ENCODE measurements at places on chromosomes 7 and 10.

- H3K27ac ChIP-seq, result peak overlapping the region; percentile 99
- H3K36me3 ChIP-seq, result peaks cover under 1% of the 10 kb centered on the region
- peak overlapping the region; percentile 88 for H3K4me3 ChIP-seq
- H3K27me3 ChIP-seq, result no peaks in the 10 kb centered on the region
Observed at GRCh38 chr10:68333440-68334431, 1.0 kb upstream of the PBLD start.

GRCh38 chr10:23613900-23614299, 175.0 kb downstream of the OTUD1 start:
- H3K4me1 ChIP-seq, result no peaks in the 10 kb centered on the region
- DNase-seq, result no peak
- H3K36me3 ChIP-seq, result no peaks in the 10 kb centered on the region

DNA sequence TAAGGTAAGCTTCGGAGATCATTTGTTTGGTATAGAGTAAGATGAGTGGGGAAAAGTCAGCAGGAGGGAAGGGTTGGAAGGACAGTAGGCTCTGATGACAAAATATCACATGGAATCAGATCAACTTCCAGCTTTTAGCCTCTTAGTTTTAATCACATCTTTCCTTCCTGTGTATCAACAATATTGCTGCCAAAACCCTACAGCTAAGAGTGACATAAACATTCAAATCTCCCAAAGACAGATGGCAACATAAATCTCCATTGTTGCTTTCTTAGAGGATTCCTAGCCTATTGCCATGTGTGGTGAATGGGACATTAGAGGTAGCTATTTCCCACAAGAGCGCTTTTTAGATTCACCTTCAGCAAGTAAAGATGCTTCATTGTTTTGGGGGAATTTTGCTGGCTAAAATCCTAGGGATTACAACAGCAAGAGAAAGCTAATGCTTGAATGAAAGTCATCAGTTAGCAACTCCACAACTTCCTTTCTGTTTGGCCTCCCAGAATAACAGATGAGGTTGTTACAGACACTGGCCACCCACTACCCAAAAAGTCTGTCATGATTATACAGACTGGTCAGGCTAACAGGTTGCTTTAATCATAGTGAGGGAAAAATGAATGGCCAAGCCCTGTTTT, 35.2 kb upstream of the FZD1 start:
- no peaks in the 10 kb centered on the region for H3K36me3 ChIP-seq
- H3K27me3 ChIP-seq, result no peaks in the 10 kb centered on the region
- H3K27ac ChIP-seq, result no peak overlapping the region
- H3K4me3 ChIP-seq, result no peak overlapping the region

GRCh38 chr10:81728692-81729091, 146.3 kb upstream of the NRG3 start:
- no peaks in the 10 kb centered on the region for H3K27me3 ChIP-seq
- H3K4me1 ChIP-seq, result no peaks in the 10 kb centered on the region
- no peak overlapping the region for H3K4me3 ChIP-seq
- no peak for DNase-seq
- no peak overlapping the region for H3K27ac ChIP-seq
- H3K36me3 ChIP-seq, result no peaks in the 10 kb centered on the region

DNA sequence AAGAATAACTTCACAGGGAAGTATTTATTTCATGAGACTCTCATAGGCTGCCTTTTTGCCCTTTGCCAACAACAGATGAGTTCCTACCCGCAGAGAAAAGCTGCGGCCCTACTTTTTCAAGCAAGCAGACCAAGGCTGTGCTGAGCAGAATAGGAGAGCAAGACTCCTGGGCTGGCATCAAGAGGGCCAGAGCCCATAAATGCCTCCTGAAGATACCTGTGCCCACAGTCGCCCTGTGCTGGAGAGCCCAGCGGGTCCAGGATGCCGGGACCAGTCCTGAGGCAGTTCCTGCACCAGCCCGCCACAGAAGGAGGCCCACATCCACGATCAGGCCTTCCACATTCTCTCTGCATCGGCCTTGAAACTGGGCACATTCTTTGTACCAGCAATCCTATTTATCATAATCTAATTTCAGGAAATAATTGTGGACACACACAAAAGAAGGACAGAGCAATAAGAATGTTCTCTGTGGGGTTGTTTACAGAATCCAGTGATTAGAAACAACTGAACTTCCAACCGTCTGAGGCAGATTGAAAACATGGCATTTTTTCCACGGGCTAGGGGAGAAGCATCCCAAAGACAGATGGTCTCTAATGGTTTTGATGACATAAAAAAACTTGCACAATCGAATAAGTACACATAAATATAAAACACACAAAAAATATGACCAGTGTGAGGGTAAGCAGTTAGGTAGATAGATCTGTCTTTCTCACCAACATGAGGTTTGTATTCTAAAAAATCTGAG, 95.6 kb downstream of the CPXM2 start:
- H3K36me3 ChIP-seq, result no peaks in the 10 kb centered on the region
- DNase-seq, result no peak
- H3K4me3 ChIP-seq, result no peak overlapping the region
- H3K27me3 ChIP-seq, result no peaks in the 10 kb centered on the region
- no peak overlapping the region for H3K27ac ChIP-seq

DNA sequence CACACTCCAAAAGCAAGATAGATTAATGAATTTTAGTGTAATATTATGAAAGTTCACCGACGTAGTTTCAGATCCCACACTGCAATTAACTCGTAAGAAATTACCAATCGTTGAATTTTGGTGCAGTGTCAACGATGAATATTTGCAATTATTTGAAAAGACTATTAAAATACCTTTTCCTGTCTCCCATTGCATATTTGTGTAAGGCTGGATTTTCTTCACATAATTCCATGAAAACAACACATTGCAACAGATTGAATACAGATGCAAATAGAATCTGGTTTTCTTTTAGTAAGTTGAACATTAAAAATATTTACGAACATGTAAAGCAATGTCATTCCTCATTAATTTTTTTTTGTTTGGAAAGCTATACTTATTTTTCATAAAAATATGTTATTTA, 50.9 kb downstream of the DNMBP start:
- no peak overlapping the region for H3K27ac ChIP-seq
- no peaks in the 10 kb centered on the region for H3K27me3 ChIP-seq
- no peak overlapping the region for H3K4me3 ChIP-seq

GRCh38 chr7:97732565-97733275, 834 bp downstream of the TAC1 start:
- H3K4me3 ChIP-seq, result no peak overlapping the region
- no peak for DNase-seq
- H3K4me1 ChIP-seq, result peaks cover 26% of the 10 kb centered on the region
- H3K27ac ChIP-seq, result no peak overlapping the region

- no peak for DNase-seq
- H3K4me1 ChIP-seq, result no peaks in the 10 kb centered on the region
- H3K27ac ChIP-seq, result no peak overlapping the region
Observed at GRCh38 chr7:103686064-103686463, 240.1 kb upstream of the SLC26A5 start.

- H3K4me1 ChIP-seq, result peaks cover 21% of the 10 kb centered on the region
- H3K4me3 ChIP-seq, result no peak overlapping the region
- H3K27ac ChIP-seq, result no peak overlapping the region
- DNase-seq, result no peak
- no peaks in the 10 kb centered on the region for H3K27me3 ChIP-seq
Observed at GRCh38 chr7:148732862-148733261, 34.2 kb downstream of the CUL1 start.

DNA sequence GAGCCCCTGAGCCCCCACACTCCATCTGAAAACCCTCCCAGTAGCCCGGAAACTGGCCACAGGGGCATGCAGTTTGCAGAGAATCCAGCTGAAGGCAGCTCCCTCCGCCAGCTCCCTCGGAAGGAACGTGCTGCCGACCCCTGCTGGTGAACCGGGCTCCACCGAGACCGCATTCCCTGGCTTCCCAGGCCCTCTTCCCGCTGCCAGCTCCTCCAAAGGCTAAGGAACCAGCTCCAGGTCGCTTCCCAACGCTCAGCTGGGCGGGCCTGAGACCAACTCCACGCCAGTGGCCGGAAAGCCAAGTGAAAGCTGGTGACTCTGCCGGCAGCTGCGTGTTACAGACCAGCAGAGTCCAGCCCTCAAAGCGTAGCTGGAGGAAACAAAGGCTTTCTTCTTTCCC, 35.8 kb downstream of the GPER1 start:
- peak overlapping the region; percentile 38 for H3K4me3 ChIP-seq
- DNase-seq, result peak; percentile 97
- H3K4me1 ChIP-seq, result peaks cover 17% of the 10 kb centered on the region
- no peaks in the 10 kb centered on the region for H3K27me3 ChIP-seq
- H3K36me3 ChIP-seq, result no peaks in the 10 kb centered on the region

GRCh38 chr10:70348228-70348850, 34.1 kb downstream of the LRRC20 start:
- H3K4me1 ChIP-seq, result no peaks in the 10 kb centered on the region
- H3K27ac ChIP-seq, result no peak overlapping the region
- H3K27me3 ChIP-seq, result no peaks in the 10 kb centered on the region
- no peak overlapping the region for H3K4me3 ChIP-seq
- no peaks in the 10 kb centered on the region for H3K36me3 ChIP-seq

DNA sequence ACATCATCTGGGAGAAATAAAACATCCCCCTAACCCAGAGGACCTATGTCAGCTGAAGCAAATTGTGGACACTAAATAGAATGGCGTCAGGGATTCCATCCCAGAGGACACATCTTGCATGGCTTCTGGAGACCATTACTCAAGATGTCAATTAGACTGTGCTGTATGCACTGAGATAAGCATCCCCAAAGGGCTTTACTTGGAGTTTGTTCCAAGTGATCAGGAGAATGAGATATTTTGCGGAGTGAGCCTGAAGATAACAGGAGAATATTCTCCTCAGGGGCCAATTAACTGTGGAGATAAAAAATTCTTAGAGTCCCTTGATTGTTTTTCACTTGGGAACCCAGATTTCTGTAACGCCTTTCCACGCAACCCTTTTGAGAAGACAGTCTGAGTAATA, 4.5 kb upstream of the OR2AE1 start:
- H3K4me3 ChIP-seq, result no peak overlapping the region
- H3K4me1 ChIP-seq, result no peaks in the 10 kb centered on the region
- no peaks in the 10 kb centered on the region for H3K27me3 ChIP-seq
- H3K36me3 ChIP-seq, result no peaks in the 10 kb centered on the region

- H3K27ac ChIP-seq, result no peak overlapping the region
- no peak for DNase-seq
- H3K4me3 ChIP-seq, result no peak overlapping the region
Observed at GRCh38 chr10:78209970-78210369, 176.3 kb downstream of the RPS24 start.

DNA sequence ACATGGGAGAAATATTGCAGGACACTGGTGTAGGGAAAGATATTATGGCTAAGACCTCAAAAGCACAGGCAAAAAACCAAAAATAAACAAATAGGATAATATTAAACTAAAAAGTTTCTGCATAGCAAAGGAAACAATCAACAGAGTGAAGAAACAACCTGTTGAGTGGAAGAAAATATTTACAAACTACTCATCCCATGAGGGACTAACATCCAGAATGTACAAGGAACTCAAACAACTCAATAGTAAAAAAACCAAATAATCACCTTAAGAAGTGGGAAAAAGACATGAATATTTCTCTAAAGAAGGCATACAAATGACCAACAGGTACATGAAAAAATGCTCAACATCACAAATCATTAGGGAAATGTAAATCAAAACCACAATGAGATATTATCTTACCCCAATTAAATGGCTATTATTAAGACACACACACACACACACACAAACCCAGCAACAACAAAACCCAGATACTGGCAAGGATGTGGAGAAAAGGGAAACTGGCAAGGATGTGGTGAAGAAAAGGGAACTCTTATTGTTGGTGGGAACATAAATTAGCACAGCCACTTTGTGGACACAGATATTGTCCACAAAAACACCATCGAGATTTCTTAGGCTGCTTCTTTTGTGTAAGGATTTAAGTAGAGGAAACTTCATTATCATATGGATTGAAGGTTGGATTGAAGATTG, 9.8 kb upstream of the RAB18 start:
- H3K27ac ChIP-seq, result no peak overlapping the region
- DNase-seq, result no peak
- H3K27me3 ChIP-seq, result no peaks in the 10 kb centered on the region
- H3K4me1 ChIP-seq, result no peaks in the 10 kb centered on the region
- H3K36me3 ChIP-seq, result no peaks in the 10 kb centered on the region
- no peak overlapping the region for H3K4me3 ChIP-seq

- no peak overlapping the region for H3K27ac ChIP-seq
- no peaks in the 10 kb centered on the region for H3K4me1 ChIP-seq
- H3K27me3 ChIP-seq, result no peaks in the 10 kb centered on the region
- no peak for DNase-seq
Observed at GRCh38 chr10:120161111-120161510, 268.6 kb downstream of the SEC23IP start.

DNA sequence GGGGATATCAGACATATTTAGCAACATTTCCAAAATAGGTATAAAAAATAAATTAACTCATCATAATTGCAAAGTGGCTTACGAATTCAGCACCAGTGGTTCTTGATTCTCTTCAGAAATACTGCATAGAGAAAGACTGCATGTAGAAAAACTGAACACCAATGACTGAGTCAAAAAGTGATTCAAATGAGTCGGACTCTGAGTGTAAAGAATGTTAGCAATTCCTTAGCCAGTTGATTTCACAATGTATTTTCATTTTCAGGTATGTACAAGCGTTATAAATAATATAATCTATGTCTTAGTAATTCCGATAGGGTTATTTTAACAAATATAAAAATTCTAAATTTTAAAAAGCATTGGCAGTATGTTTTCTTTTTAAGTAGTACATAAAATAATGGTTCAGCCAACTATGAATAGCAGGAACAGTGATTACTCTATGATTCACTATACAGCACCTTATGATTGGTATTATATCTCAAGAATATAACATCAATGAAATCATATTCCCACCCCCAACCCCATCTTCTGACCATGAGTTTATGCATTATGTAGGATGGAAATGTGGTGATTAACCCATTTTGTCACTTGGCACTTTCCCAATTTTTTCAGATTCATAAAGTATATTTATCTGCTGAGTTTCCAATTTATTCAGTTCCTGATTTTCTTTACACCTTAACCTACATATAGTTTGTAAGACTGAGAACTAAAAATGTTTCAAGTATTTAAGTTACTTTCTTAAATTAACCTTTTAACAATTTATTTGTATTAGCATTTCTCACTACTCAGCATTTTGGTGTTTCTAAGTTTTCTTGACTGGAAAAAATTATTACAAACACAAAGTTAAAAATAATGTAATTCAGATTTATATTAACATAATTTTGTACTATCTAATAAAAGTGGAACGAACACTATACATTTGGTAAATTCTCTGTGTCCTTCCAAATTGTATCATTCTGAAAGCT, 33.9 kb downstream of the DNAJC1 start:
- no peaks in the 10 kb centered on the region for H3K4me1 ChIP-seq
- no peak overlapping the region for H3K27ac ChIP-seq
- DNase-seq, result no peak
- no peaks in the 10 kb centered on the region for H3K36me3 ChIP-seq

DNA sequence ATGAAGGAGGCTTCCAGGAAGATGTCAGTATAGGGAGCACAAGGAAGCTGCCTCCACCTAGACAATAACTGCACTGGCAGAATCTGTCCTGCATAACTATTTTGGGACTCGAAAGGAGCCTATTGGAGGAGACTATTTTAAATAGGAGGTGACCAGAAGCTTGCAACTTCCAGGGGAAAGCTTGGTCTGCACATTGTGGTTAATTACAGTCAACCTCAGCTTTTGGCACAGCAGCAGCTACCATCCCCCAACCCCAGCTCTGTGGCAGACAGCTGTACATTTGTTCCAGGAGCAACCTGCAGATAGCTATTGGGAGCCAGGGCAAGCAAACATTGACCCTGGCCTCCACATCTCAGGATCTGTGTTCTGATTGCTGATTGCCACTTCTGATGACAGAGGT, 46.3 kb upstream of the NANOS1 start:
- no peak for DNase-seq
- H3K4me1 ChIP-seq, result no peaks in the 10 kb centered on the region
- peaks cover 6% of the 10 kb centered on the region for H3K27me3 ChIP-seq
- no peak overlapping the region for H3K4me3 ChIP-seq
- H3K36me3 ChIP-seq, result no peaks in the 10 kb centered on the region
- no peak overlapping the region for H3K27ac ChIP-seq

Data from tibial artery (tissue), 4 donors.